ENCODE measurements at places on chromosomes 16 and 17. TPM values are rescaled to one million over a fixed set of nuclear protein-coding genes. Genes with fewer than 3 reads are reported as not detected.

The LYRM9 gene
- total RNA-seq, result 5.1 TPM

The GLIS2 gene
- total RNA-seq, result 1.6 TPM

The RND2 gene
- 3.6 TPM for total RNA-seq

The SMIM5 gene
- 0.13 TPM for total RNA-seq

The EVI2A gene
- 0.63 TPM for total RNA-seq

The ELAC2 gene
- total RNA-seq, result 30.6 TPM

The ZNF469 gene
- 0.38 TPM for total RNA-seq

The GLYR1 gene
- total RNA-seq, result 47.1 TPM

The TEX19 gene
- not detected for total RNA-seq

The SLC13A2 gene
- 0.55 TPM for total RNA-seq

The DNAH2 gene
- 0.15 TPM for total RNA-seq

The ERBB2 gene
- 23.1 TPM for total RNA-seq

The MMP2 gene
- 5.4 TPM for total RNA-seq

The RILP gene
- total RNA-seq, result 20.9 TPM

The ACE gene
- 1.0 TPM for total RNA-seq

The CHD9NB gene
- 1.1 TPM for total RNA-seq

The GP1BA gene
- total RNA-seq, result not detected

The GRAPL gene
- total RNA-seq, result 3.0 TPM
